Naive thymus-derived CD8-positive, alpha-beta T cell (primary cell): ENCODE measurements at places on chromosomes 6 and 20. TPM values are rescaled to one million over a fixed set of nuclear protein-coding genes. Genes with fewer than 3 reads are reported as not detected.

L3MBTL3 gene
- total RNA-seq, result 52.5 TPM

PKHD1 gene
- total RNA-seq, result not detected

AVP gene
- not detected for total RNA-seq

RSPH9 gene
- not detected for total RNA-seq

CAP2 gene
- not detected for total RNA-seq

MYH7B gene
- total RNA-seq, result 0.82 TPM

NCOA3 gene
- 92.0 TPM for total RNA-seq

DNA sequence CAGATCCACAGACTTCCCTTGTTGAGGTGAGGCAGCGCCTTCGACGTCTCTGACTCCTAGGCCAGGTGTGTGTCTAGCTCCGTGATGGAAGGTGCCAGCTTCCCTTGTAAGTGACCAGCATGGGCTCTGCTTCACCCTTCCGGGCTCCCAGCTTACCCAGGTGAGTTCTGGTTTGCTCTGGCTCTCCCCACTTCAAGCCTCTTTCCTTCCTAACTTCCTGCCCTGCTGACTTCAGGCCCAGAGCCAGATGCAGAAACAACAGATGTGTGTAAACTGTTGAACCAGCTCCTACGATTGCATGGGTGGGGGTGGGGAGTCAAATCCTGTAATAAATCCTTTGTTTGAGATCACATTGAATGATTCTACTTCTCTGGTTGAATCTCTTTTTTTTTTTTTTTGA is 51.6 kb upstream of the BMP6 start:
- no peak overlapping the region for H3K27ac ChIP-seq
- no peaks in the 10 kb centered on the region for H3K4me1 ChIP-seq
- DNase-seq, result no peak
- H3K36me3 ChIP-seq, result no peaks in the 10 kb centered on the region

GRCh38 chr6:163310973-163311383 is 103.5 kb upstream of the QKI start:
- no peak overlapping the region for H3K4me3 ChIP-seq
- no peaks in the 10 kb centered on the region for H3K36me3 ChIP-seq
- no peak for DNase-seq
- H3K4me1 ChIP-seq, result no peaks in the 10 kb centered on the region
- H3K27ac ChIP-seq, result no peak overlapping the region
- peaks cover 9% of the 10 kb centered on the region for H3K27me3 ChIP-seq

DNA sequence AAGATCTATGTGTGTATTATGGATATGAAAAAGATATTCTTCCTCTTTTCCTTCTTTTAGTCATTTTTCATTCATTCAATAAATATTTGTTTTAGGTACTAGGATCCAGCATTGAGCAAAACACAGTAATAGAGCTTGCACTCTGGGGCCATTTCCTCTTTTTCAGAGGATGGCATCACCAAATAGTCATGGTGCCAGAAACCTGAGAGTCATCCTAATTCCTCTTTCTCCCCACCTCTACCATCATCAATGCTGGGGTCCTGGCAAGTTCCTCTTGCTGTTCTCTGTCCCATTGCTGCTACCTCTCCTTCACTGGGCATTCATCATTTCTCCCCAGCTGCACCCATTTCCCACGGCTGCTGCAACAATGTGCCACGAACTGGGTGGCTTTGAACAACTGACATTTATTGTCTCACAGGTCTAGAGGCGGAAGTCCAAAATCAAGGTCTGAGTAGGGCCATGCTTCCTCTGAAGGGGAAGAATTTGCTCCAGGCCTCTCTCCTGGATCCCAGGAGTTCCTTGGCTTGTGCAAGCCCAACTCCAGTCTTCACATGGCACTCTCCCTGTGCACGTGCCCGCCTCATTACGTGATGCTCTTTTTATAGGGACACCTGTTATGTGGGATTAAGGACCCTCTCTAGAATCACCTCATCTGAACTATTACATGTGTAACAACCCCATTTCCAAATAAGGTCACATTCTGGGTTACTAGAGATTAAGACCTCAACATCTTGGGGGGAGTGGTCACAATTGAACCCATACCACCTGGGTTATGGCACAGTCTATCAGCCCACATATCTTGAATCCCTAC is 9.5 kb upstream of the IGF2R start:
- H3K4me3 ChIP-seq, result no peak overlapping the region
- no peak for DNase-seq
- peaks cover 9% of the 10 kb centered on the region for H3K27me3 ChIP-seq
- no peak overlapping the region for H3K27ac ChIP-seq
- H3K4me1 ChIP-seq, result no peaks in the 10 kb centered on the region

DNA sequence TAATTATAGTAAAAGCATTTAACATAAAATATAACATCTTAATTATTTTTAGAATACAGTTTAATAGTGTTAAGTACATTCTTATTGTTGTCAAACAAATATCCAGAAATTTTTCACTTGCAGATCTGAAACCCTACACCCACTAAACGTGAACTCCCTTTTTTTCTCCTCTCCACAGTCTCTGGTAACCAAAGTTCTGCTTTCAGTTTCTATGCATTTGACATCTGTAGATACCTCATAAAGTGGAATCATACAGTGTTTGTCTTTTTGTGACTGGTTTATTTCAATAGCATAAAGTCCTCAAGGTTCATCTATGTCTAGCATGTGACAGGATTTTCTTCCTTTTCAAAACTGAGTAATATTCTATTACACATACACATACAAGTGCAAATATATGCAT is 286.3 kb downstream of the BTBD3 start:
- no peaks in the 10 kb centered on the region for H3K27me3 ChIP-seq
- DNase-seq, result no peak
- H3K4me1 ChIP-seq, result no peaks in the 10 kb centered on the region

DNA sequence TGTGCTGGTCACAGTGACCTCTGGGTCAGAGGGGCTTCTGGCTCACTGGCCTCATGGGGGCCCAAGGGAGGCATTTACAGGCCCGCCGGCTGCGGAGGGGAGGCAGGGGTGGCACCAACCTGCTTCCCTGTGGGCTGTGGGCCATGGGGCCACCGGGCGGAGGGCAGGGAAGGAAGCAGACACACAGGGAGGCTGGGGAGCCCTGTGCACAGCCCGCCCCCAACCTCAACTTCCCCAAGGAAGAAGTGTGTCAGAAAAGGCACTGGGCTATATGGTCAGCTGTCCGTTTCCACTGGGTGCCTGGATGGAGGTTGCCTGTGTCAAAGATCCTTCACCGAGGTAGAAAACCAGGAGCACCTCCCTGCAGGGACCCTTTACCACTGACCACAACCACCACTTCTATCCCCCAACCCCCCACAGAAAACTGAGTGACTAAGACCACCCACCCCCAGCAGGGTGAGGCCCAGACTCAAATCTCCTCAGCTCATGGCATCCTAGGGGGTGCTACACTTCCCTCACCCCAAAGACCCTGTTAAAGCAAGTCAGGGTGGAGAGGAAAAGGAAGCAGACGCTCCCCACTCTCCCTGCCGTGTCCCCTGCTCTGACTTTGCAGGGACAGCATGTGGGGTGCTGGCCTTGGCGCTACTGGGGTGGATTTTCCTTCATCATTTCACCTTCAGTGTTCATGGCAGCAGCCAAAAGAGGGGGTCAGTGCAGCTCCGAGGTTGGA is 5.6 kb downstream of the CST3 start:
- H3K36me3 ChIP-seq, result no peaks in the 10 kb centered on the region
- no peak overlapping the region for H3K27ac ChIP-seq
- H3K4me3 ChIP-seq, result no peak overlapping the region

DNA sequence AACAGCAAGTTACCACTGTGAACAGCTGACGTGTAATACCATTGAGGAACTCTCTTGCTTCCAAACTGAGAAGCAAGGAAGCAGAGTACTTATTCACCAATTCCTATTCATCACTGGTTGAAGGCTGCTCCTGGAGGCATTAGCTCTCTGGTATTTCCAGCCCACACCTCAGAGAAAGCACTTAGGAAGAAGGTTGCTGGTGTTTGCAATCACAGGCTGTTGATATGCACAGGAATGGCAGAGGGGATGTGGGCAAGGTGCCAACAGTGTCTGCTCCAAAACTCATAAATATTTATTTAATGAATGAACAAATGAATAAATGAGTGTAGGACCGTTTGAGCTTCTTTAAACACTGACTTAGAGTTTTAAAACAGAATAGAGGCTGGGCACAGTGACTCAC is 6.9 kb upstream of the RRBP1 start:
- peaks cover 70% of the 10 kb centered on the region for H3K27me3 ChIP-seq
- no peak overlapping the region for H3K4me3 ChIP-seq
- no peaks in the 10 kb centered on the region for H3K4me1 ChIP-seq
- no peaks in the 10 kb centered on the region for H3K36me3 ChIP-seq

DNA sequence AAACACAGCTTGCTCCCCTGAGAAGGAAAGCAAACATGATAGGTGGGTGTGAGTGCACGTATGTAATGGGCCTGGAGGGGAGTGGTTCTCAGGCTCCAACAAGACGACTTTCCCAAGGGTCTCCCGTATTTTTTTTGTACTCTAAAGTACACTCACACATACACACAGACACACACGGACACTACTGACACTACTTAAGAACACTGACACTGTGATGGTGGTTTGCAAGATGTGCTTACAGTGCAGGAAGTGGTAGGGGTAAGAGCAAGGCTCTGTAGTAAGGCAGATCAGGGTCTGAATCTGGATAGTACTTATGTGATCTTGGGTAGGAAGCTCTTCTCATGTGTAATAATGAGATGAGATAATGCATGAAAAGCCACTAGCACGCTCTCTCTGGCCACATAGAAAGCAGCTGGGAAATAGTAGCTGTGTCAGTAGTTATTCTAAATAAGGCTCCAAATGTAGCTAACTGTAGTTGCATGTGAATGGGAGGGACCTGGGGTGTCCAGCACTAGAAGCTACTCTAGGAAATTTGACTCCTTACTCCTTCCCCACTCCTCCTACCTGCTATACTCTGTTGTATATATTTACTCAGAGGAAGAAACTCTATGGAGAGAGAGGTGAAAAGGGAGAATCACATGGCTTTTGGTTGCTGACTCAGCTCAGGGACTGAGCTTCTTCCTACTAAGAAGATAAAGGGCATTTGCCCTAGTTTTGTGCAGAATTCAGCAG is 8.4 kb upstream of the ZBTB24 start:
- H3K27me3 ChIP-seq, result no peaks in the 10 kb centered on the region

- no peak overlapping the region for H3K4me3 ChIP-seq
- peaks cover 4% of the 10 kb centered on the region for H3K36me3 ChIP-seq
- H3K4me1 ChIP-seq, result peaks cover 47% of the 10 kb centered on the region
Measured at GRCh38 chr6:32954986-32955802, 2.3 kb upstream of the HLA-DMA start.

DNA sequence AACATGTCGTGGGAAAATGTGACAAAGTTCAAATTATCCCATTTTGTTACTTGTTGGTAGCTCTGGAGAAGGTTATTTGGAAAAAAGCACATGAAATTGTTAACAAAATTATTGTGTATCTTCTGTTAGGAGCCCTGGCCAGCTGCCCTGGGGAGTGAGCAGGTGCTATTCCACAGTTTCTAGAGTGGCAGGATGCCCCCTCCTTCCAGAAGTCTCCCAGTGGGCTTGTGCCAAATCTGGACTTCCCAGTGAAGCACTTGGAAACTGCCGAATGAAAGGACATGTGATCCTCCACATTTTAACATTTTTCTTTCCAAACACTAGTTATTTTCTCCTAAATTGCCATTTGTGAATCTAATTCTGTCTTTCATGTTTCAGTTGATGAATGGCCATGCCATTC is 66.9 kb upstream of the CLDN20 start:
- DNase-seq, result no peak
- no peak overlapping the region for H3K27ac ChIP-seq
- no peaks in the 10 kb centered on the region for H3K4me1 ChIP-seq

DNA sequence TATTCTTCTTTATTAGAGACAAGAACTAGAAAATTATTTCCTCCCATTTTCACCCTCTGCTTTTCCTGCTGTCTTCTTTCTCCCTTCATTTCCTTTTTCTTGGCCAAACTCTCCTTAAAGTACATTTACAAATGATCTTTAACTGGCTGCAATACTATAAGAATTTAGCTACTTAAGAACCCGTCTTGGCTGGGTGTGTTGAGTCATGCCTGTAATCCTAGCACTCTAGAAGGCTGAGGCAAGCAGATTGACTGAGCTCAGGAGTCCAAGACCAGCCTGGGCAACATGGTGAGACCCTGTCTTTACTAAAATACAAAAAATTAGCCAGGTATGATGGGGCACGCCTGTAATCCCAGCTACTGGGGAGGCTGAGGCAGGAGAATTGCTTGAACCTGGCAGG is 39.3 kb upstream of the SRPK1 start:
- no peak overlapping the region for H3K27ac ChIP-seq
- H3K4me3 ChIP-seq, result no peak overlapping the region
- H3K36me3 ChIP-seq, result no peaks in the 10 kb centered on the region

GRCh38 chr6:69887026-69887425 is 20.7 kb downstream of the COL19A1 start:
- H3K4me1 ChIP-seq, result no peaks in the 10 kb centered on the region
- no peak for DNase-seq
- H3K27ac ChIP-seq, result no peak overlapping the region

- no peaks in the 10 kb centered on the region for H3K27me3 ChIP-seq
- H3K4me3 ChIP-seq, result peak overlapping the region; percentile 25
- H3K4me1 ChIP-seq, result peaks cover 25% of the 10 kb centered on the region
Measured at GRCh38 chr6:35327349-35328027, 14.9 kb upstream of the PPARD start.

- no peaks in the 10 kb centered on the region for H3K36me3 ChIP-seq
- H3K4me1 ChIP-seq, result peaks cover 61% of the 10 kb centered on the region
- H3K27ac ChIP-seq, result peak overlapping the region; percentile 95
- H3K27me3 ChIP-seq, result no peaks in the 10 kb centered on the region
- peak; percentile 43 for DNase-seq
- peak overlapping the region; percentile 91 for H3K4me3 ChIP-seq
Measured at GRCh38 chr6:144335914-144336313, 50.8 kb downstream of the UTRN start.

DNA sequence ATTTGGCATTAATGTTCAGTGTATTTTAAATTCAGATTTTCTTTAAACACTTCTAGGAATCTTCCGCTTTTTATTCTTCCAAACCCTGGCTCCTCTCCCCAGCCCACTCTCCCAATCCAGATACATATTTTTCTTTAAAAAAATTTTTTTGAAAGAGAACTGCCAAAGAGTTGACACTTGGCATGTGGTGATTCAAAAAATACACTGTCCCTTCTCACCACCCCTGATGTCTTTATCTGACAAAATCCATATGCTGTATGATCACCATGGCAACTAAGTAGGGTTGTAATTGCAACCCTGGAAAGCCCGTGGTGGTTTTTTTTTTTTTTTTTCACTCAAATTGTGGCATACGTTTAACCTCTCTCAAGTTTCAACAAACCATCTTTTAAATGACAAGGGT is 355.8 kb upstream of the SASH1 start:
- no peaks in the 10 kb centered on the region for H3K4me1 ChIP-seq
- peaks cover 9% of the 10 kb centered on the region for H3K27me3 ChIP-seq
- no peak overlapping the region for H3K4me3 ChIP-seq

DNA sequence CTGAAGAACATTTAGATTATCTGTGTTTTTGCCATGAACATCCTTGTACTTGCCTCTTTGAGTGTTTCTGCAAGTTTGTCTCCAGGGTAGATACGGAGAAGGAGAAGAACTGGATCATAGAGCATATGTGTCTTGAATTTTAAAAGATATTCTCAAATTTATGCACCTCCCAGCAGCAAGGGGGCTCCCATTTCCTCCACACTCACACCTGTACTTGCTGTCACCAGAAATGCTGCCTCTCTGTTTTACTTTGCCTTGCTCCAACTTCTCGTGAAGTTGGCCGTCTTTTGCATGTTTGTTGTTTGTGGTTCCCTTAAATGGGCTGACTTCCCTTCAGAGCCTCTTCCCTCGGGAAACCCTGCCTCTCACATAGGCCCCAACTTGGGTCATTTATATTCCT is 171.0 kb downstream of the TFAP2C start:
- DNase-seq, result no peak
- no peak overlapping the region for H3K27ac ChIP-seq
- H3K4me1 ChIP-seq, result no peaks in the 10 kb centered on the region
- peaks cover 3% of the 10 kb centered on the region for H3K27me3 ChIP-seq

GRCh38 chr6:37205175-37205996 is 35.4 kb downstream of the PIM1 start:
- DNase-seq, result no peak
- peaks cover 41% of the 10 kb centered on the region for H3K4me1 ChIP-seq
- H3K27ac ChIP-seq, result peak overlapping the region; percentile 64
- H3K27me3 ChIP-seq, result no peaks in the 10 kb centered on the region
- H3K36me3 ChIP-seq, result no peaks in the 10 kb centered on the region
- H3K4me3 ChIP-seq, result no peak overlapping the region
